Left renal cortex interstitium (tissue), 4 donors: ENCODE measurements at places on chromosomes 12 and 14. TPM values are rescaled to one million over a fixed set of nuclear protein-coding genes. Genes with fewer than 3 reads are reported as not detected.

- DNase-seq: no peak
Observed at GRCh38 chr12:3075315-3075714, 1.9 kb upstream of the TSPAN9 start.

DNA sequence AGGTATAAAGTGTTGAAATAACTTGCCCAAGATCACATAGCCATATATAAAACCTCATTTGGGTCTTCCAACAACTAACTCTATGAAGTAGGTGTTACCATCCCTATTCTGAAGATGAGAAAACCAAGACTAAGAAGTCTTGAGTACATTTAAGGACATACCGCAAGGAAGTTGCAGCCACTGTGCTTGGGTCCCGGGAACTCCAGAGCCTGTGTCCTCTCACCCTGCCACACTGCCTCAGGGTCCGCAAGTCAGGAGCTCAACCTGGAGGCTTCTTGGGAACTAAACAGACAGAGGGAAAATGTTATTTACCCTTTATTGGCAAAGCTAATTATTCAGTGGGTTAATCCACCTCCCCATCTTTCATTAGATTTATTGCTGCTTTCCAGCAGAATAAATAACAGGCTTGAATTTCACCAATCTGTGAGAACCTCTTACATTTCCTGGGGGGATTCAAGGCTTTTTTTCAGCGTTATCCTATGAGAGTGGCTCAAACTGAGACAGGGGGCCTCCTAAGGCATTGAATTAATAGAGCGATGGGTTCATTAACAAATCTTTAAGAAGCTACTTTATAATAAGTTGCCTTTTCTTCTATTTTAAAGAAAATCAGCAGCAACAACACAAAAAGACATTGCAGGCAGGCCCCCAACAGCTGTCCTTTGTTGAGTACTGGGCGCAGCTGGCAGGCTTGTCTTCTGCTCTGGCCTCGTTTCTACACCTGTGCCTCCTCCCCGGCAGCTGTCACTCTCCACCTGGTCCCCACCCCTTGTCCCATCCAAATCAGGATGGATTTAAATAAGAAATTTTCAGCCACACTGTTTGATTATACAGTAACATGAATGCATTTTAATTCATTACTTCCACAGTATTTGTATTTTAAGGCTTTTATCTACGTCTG, 25.3 kb downstream of the PHLDA1 start:
- no peak for DNase-seq

Gene GRIN2B
- polyA plus RNA-seq: 1.3 TPM

DNA sequence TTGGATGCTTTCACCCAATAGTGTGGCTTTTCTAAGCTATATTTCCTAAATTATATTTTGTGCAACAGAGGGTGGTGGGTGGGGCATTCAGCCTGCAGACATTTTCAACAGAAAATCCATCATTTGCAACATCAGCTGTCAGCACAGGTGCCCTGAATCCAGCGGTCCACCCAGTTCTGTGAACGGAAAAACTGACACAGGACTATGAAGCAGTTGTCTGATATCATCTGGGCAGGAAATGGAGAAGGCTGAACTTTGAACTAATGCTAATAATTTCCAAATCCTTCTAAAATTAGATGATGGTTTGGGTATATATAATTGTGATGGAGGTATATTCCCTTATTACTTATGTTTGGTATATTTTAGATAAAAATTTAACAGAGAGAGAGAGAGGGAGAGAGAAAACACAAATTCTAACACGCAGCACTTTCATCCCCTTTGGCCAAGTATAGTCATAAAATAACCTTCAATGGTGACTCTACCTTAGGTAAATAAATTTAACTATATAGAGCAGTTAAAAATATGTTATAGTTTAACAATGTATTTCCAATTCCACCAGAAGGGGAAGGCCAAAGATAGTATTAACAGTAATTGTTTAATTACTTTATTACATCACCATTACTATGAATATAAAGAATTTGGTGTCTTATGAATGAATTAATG, 58.3 kb upstream of the PTPRB start:
- DNase-seq: no peak
